Stimulated activated CD8-positive, alpha-beta memory T cell treated with anti-CD3 and anti-CD28 coated beads, Interleukin-12 subunit alpha, Interleukin-12 subunit beta, amount 100 ng/mL, for 4 hours (primary cell): ENCODE measurements at places on chromosomes 4 and X.

DNA sequence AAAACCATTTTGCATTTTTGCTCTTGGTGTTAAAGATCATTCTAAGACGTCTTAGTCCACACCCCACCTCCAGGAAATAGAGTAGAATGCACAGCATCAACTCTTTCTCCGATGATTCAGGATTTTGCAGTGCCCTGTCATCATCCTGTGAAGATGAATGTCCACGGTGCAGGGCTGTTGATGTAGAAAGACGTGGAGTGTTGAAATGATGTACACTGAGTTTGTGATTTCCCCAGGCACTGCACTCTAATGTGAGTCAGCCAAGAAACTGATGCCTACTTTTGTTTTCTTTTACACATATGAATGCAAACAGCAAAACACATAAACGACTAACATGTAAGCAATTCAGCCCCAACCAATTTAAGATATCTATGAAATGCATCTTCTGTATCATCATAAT, 10.5 kb downstream of the LGI2 start:
- DNase-seq = no peak

DNA sequence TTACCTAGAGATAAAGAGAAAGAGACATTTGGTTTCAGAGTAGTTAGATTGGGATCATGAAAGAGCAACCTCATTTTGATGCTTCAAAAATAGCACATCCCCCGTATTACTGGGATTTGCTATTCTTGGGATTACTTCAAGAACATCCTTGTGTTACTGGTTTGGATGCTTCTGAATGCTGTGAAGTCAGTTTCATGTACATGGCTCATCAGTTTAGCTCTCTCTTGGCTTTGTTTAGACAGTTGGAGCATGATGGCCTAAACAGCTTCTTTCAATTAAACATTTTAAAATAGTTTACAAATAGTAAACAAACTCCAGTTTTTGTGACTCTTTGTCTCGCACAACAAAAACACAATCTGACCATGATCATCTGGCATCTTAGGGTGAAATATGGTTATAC, 23.9 kb downstream of the HTT start:
- DNase-seq = no peak

DNA sequence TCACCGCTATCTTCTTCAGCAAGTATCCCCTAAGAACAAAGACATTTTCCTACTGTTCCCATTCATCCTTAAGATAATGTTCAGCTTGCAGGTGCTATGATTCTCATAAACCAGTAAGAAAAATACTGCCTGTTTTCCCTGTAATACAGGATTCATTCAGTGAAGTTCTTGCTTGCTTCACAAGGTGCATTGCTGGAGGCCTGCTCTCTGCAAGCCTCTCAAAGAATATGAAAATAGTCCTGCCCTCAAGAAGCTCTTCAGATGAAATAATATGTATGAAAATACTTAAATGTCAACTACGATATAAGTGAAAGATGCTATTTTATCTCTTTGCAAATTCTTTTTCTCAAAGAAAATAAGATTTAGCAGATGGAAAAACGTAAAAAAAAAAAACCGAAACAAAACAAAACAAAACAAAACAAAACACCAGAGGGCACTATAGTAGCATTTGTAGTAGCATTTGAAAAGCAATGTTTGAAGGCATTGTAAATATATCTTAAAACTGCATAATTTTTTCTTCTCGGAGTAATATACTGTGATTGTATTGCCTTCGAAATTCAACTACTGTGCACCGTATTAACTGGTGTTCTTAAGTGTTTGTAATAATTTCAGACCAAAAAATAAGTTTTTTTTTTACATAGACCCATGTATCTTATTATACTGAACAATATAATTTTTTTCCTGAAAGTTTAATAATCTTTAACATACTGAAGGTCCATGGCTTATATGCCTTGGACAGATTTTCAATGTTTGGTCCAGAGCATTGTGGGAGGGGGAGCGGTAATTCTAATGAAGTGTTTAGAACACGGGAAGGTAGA, 26.0 kb downstream of the ADH4 start:
- no peak for DNase-seq

GRCh38 chr4:68175562-68176155, 46.0 kb upstream of the TMPRSS11F start:
- no peak for DNase-seq

GRCh38 chr4:81621490-81621889, 149.8 kb upstream of the RASGEF1B start:
- no peak for DNase-seq

GRCh38 chrX:45134775-45135174, 65.9 kb downstream of the DIPK2B start:
- no peak for DNase-seq

- DNase-seq = no peak
Observed at GRCh38 chr4:13618212-13618806, 9.2 kb downstream of the BOD1L1 start.

- DNase-seq = no peak
Observed at GRCh38 chr4:6692806-6693205, 872 bp upstream of the S100P start.

- no peak for DNase-seq
Observed at GRCh38 chrX:119817130-119817690, 25.8 kb upstream of the RPL39 start.

DNA sequence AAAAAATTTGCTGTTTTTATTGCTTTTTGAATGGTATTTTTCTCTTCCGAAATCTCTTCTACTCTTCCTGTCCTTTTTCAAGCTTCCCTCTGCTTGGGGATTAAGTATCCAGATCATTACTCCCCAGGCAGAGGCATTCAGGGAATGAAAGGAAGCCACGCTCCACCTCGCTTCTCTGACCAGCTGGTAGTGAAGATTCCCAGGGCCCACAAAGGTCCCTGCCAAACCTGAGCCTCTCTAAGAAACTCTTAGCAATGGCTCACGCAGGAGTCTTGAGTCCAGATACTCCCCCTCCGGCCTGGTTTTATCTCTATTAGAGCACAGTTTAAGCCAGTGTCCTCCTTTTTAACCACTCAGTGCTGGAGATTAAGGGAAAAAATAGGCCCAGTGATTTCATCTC, 51.4 kb upstream of the SOD3 start:
- DNase-seq = no peak

GRCh38 chrX:150258463-150259430, 104.4 kb upstream of the MAMLD1 start:
- no peak for DNase-seq

- no peak for DNase-seq
Observed at GRCh38 chr4:21882051-21882839, 66.3 kb downstream of the KCNIP4 start.

- no peak for DNase-seq
Observed at GRCh38 chr4:153705743-153706468, 21.8 kb downstream of the TLR2 start.

- DNase-seq = no peak
Observed at GRCh38 chr4:176635372-176636261, 157.1 kb downstream of the VEGFC start.

DNA sequence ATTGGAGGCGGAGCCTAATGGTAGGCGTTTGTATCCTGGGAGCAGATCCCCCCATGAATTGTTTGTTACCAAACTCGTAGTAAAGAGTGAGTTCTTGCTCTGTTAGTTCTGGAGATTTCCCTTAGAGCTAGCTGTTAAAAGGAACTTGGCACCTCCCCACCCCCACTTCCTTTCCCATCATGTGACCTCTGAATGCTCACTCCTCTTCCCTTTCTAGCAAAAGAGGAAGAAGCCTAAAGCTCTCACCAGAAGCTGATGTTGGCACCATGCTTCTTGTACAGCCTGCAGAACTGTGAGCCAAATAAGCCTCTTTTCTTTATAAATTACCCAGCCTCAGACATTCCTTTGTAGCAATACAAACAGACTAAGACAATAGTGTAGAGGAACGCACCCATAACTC, 13.8 kb upstream of the ATOH1 start:
- no peak for DNase-seq

GRCh38 chrX:10239611-10240064, 82.9 kb downstream of the CLCN4 start:
- no peak for DNase-seq

- DNase-seq = no peak
Observed at GRCh38 chrX:130105244-130105643, 5.1 kb downstream of the ELF4 start.
